Fibroblast of the aortic adventitia (primary cell): ENCODE measurements at places on chromosomes 2 and 18. TPM values are rescaled to one million over a fixed set of nuclear protein-coding genes. Genes with fewer than 3 reads are reported as not detected.
A peak's percentile ranks its signal among the peaks of the same experiment; 100 is the strongest.

Gene CRYBA2
- not detected in 2 replicates for total RNA-seq

Gene TMEM247
- total RNA-seq, result not detected in 2 replicates

Gene SLC14A1
- total RNA-seq, result 5.6 and 254 TPM in 2 replicates

DNA sequence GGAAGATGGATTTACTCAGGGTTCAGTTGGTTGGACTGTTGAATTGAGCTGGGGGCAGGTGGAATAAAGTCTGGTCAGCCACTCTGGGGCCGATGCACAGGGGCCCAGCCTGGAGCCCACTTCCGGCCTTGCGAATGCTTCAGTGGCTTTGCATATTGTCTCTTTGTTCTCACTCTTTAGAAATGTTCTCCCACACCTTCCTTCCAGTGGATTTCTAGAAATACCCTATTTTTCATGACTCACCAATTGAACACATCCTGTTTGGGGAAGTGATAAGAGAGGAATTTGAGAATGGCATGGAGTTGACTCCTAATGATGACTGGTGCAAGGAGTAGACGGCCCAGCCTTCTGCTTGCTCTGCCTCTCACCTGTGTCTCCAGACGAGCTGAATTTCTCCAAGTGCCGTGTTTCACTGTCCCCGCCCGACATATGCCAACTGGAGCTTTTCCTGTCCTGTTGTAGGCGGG is 28.1 kb downstream of the ASAP2 start:
- DNase-seq, result peak; percentile 91
